ENCODE measurements at places on chromosomes 1 and 21.

GRCh38 chr1:67983867-67984266, 66.6 kb downstream of the DIRAS3 start:
- no peak for DNase-seq

DNA sequence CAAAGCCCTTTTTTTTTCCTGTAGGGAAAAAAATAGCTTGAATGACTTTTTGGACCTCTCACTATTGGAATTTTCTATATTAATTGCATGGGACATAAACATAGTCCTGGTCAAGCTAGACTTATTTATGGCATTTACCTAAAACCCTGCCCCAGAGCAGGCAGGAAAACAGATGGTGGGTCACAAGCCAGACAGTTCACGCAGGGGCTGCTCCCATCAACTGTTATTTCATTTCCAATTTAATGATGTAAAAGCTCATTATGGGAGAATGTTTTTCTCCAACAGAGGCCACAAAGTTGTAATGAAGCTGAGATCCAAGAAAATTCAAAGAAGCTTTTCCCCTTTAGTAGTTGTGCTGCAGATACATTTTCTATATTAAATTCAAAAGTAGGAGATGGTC, 99.2 kb downstream of the SGIP1 start:
- DNase-seq = no peak

- peak; percentile 81 for DNase-seq
These were observed 16.9 kb downstream of the SLC2A1 start for GRCh38 chr1:42941640-42942330.

GRCh38 chr1:72282271-72283021, at the start of gene NEGR1:
NEGR1 (minus strand) TSS chr1:72282539.
- peak; percentile 96 for DNase-seq

DNA sequence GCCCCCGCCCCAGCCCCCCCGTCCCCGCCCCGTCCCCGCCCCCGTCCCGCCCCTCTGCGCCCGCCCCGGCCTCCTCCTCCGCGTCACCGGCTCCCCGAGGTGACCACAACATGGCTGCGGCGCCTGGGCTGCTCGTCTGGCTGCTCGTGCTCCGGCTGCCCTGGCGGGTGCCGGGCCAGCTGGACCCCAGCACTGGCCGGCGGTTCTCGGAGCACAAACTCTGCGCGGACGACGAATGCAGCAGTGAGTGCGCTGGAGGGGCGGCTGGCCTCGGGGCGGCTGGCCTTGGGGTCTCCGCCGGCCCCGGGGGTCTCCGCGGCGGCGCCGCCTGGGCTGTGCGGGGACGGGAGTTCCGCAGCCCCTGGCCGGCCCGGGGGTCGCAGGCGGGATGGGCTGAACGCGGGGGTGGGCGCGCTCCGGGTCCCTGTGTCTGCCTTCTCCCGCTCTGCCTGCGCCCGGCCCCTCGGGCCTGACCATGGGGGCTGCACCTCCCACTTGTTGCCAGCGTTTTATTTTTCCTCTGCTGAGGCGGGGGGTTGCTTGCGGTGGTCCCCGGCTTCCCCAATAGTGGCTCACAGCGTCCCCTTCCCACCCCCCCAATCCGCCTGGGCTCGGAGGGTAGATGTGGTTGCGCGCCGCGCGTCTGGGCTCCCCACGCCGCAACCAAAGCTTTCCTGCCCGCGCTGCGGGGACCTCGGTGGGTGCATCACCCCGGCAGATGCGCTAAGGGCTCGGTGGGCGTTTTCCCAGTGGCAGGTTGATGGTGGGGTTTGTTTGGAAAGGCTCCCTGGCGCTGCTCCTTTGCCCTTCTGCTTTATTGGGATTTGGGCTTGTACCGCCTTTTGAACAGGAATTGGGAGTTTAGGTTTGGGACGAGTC, at the start of gene MIA3:
Gene MIA3, plus strand, starts transcription at position 97 of the 879 bp plus-strand sequence. Its CDS starts 14 bp downstream, at position 111.
- DNase-seq = peak; percentile 53

GRCh38 chr21:45370575-45370974, 34.4 kb upstream of the COL18A1 start:
- DNase-seq = no peak

DNA sequence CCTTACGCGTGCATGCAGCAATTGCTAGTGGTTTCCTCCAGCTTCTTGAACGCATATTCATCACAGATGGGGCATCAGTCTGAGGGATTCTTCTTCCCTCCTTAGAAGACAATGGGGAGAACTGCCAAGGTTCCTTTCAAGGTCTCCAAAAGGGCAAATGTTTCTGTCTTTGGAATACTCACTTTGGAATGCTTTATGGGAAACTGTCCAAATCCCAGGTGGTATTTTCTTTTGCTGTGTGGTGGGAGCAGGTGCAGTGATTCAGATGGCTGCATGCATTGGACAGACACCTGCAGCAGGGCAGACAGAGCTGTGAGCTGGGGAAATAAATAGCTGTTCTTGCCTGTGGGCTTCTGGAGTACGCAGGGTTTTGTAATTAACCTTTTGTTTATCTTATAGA, 40.5 kb downstream of the URB2 start:
- DNase-seq = no peak

DNA sequence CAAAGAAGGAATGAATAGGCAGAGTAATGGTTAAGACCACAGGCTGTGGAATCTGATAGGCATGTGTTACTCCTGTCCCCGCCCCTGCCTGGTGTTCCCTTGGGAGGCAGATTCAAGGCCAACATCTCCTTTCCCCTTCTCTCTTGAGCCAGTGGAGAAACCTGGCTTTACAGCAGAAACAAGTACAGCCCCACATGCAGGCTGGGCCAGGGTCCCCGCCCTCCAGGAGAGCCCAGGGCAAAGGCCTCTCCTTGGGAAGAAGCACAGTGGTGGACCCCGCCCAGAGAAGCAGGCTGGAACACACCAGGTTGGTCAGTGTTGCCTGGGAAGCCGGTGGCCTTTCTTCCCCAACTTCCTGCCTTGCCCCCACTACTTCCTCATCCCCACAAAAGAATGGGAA, 6.8 kb downstream of the C1orf167 start:
- DNase-seq = no peak

- DNase-seq = no peak
These were observed 1.6 kb upstream of the METTL18 start for GRCh38 chr1:169796274-169796810.

DNA sequence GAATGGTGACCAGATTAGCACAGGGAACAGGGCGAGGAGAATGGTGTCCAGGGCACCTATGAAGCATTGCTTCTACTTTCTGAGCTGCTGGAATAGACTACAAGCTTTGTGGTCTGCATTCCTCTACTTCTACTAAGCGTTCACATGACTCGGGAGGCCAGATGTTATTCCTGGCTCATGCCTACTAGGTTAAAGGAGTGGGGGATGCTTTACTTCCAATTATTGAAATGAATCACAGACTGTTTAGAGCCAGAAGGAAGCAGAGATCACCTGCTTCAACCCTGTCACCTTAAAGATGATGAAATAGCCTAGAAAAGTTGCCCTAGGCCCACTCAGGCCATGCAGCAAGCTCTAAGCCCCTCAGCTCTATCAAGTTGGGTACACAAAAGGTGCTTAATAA, 633.5 kb downstream of the KIF26B start:
- DNase-seq = no peak

DNA sequence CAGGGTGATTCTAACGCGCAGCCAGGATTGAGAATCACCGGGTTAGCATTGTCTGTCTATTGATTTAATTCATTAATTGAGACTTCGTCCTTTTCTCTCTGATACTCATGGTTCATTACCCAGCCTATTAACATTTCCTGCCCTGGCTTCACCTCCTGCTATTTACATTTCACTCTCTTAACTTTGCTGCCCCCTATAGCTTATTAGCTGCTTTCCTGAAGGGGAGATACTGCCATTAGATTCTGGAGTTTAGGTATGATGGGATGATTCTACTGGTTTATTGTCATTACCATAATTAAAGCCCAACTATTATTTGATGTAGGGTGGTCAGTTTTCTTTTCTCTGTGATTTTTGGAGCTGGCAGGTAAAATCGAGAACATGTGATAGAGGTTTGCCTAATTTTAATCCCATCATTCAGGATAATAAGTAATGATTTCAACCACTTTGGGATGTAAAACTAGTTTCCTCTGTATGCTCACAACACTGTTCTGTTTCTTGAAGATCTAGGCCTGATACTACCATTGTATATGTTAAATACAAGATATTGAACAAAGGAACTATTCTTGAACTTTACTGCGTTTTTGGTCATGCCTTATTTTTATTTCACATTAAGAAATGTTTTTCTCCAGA, 6.4 kb downstream of the PPP2R5A start:
- peak; percentile 90 for DNase-seq

DNA sequence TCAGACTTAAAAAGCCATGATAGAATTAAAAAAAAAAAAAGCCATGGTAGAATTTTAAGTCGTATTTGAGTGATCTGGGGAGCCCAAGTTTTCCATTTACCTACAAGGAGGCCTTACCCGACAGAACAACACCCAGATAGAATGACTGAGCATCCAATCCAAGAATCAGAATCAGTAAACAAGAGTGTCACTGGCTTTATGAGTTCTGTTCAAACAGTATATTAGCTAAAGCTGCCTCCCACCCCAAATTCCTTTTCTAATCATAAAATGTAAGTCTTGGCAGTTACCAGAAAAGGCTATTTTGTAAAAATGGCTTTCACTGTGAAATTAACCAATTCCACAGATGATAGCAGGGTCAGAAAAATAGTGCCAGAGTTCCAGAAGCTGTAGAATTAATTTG, 1.2 kb downstream of the GTF2B start:
- DNase-seq = no peak

DNA sequence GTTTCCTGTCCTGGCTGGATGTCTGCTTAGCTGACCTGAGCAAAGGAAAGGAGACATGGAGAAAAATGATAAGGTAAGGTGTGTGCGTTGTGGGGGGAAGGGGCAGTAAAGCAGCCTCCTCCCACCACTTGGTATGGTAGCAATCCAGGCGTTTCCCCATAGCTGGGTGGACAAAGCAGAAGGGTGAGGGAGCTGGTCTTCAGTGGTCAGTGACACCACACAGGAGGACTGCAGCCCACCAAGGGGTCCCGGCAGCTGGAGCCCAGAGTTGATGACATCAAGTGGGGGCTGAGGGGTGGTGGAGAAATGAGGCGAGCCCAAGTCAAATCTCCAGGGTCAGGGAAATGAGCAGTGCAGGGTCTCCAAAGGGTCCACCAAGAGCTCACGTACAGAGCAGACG, 69.3 kb upstream of the LRRN2 start:
- DNase-seq = no peak

DNA sequence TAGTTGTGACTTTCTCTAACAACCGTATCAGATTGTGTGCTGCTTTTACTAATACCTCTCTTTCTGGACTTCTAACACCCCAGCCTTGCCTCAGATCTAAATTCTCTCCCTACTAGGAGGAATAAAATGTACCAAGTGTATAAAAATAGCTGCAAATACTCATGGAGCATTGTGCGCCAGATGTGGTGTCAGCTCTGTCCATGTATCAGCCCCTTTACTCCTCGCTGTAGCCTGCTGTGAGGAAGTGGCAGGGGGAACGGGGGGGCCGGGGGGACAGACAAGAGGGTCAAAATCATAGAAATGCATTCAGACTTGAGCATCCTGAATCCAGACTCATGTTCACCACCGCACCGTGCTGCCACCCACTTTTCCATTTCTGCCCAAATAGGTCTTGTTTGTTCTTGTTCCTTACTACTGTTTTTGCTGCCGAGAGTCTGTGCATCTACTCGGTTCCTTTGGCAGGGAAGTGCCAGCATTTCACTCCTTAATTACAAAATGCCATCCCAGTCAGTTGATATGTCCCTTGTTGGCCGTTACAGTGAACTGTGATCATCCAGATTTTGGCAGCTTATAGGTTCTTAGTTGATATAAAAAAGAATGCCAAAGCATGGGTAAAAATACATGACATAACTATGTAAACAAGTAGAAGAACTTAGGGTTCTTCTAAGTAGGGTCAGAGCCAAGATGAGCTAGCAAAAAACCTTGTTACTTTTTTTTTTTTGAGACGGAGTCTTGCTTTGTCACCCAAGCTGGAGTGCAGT, 76.4 kb downstream of the UBE4B start:
- DNase-seq = no peak

DNA sequence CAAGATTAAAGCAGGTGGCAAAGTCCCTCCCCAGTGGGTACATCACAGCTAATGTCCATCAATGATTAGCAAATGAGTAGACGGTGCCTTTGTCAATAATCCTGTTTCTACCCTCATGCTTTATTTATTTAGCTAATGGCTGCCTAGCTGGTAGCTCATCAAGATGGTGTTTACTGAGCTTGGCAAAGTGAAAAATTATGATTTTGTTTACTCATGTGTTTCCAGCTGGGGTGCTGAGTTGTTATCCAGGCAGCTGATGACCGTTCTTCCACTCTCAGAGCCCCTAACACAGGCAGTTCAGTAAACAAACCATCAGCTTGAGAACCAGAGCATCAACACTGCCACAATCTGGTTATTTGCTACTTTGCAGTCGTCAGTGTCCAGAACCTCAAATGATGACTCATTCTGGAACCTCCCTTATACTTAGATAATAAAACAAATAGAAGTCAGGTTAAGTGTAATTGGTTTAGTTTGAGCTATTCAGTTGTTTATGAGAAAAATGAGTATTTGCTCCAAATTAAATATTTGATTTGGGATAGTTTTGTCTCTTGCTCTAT, 163.9 kb downstream of the ST6GALNAC5 start:
- peak; percentile 2 for DNase-seq

DNA sequence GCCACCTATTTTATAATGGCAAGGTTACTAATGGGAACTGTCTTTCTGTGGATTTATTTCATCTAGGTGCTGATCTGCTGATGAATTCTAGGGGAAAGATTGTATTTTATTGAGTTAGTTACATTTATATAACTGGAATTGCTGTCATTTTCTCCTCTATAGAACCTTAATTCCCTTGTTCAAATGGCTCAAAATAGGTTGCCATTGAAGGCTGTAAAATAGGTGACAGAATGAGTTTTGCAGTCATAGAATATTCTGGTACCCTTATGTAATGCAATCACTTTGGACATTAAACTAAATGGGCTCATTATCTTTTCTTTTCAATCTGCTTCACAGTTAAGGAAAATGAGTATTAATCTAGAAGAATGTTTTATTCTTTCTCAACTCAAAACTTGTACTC, 131.0 kb downstream of the CTH start:
- DNase-seq = no peak

DNA sequence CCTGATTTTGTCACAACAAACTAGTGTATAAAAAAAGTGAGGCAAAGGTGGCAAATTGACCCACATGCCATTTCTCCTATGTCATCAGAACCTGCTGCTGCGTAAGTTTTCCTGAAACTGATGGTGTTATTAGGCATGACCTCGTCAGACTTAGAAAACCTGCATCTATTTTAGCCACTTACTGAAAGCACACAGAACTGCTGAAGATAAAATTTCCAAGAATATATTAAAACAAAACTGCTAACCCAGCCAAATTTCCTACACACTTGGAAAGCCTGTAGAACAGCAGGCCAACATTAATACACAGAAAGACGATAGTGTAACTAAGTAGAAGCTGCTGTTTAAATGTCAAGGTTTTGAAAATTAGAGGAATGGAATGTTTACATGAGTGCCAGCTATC, 674.5 kb upstream of the CXADR start:
- no peak for DNase-seq

Measured in hematopoietic multipotent progenitor cell treated with erythropoietin and hydrocortisone succinate and interleukin-3 and kit ligand, for 4 days (in vitro differentiated cells).